NCI-H1930 (cell line): ENCODE measurements at places on chromosomes 3 and 15.

GRCh38 chr3:186775999-186776398 is 7.4 kb upstream of the EIF4A2 start:
- no peak for DNase-seq

DNA sequence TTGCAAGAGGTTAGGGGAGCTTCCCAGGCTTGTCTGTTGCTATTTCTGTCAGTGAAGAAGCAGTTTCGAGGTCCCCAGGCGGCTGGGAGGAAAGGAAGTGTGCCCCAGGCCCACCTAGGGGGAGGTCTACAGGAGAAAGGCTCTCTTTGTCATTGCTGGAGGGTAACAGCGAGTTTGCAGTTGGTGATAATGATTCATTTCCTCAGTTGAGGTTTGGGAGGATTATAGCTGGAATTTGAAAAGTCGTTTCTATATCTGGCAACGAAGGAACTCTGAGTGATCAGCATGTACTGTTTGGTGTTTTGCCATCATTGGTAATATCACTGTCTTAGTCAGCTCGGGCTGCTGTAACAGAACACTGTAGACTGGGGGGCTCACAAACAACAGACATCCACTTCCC is 65.5 kb upstream of the UBE3A start:
- DNase-seq, result no peak

DNA sequence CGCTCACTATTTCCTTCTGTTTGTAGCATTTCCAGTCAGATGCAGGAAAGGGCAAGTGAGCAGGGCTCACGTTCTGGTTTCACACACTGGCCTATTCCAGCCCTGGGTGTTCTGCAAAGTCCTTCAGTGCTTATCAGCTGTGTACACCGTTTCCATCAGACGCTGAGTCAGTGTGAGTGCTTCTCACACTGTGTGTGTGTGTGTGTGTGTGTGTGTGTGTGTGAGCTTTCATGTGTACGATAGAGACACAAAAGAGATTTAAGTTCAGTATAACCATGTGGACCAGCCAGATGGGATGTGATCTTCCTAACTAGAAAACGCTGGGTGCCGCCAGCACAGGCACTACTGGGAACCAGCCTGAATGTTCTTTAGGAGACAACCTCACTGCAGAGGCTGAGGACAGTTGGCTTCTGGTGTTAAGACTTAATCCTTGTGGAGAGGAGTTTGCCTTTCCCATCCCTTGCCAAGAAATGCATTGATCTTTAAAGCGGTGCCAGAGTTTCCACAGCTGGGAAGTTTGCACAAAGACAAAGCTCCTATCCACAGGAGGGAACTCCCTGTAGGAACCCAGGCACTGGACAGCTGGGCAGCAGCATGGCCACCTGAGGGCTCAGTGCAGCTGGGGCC is 3.9 kb upstream of the CHSY1 start:
- DNase-seq, result no peak

- peak; percentile 5 for DNase-seq
Measured at GRCh38 chr15:98799461-98800390, 151.4 kb downstream of the IGF1R start.

GRCh38 chr3:132164469-132165092 is 129.8 kb upstream of the CPNE4 start:
- DNase-seq, result no peak

- no peak for DNase-seq
Measured at GRCh38 chr15:97600190-97600589, 360.3 kb upstream of the ARRDC4 start.

- DNase-seq, result no peak
Measured at GRCh38 chr3:94173673-94174434, 111.0 kb downstream of the NSUN3 start.

DNA sequence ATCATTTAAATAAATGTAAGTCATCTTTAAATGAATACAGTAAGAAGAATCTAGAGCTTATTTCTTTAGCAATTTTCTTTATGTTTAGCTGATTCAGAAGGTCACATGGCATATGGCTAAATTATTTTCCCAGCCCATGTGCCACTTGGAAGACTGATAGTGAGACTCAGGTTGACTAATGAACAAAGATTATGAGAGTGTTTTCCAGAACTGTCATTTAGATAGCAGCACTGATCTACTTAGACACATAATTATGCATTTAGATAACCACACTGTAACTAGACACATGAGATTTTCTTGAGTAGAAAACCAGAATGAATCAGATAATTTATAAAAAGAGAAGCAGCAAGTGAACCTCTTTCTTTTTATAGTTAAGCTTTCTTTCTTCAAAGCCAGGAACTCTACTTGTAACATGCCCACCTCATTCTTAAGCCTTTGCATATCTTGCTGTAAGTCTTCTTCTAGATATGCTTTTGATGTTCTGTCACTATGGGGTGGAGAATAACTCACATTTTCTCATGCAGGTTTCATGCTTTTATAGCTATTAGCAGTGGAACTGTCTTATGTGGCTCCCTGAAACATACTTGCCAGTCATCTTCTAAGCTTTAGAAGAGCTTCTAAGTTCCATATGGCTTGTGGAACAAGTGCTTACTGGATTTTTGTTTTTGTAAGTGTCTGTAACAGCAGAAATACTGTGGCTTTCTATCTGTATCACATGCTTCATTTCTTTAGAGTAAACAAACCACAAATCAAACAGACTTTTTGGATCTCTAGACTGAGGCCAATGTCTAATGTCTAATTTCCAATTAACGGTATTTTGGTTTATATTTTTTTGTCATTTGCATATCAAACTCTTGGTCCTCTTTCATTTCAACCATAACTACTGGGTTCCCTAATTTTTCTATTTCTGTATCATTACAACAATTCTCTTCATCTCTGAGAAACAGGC is 101.4 kb downstream of the LMLN start:
- no peak for DNase-seq

GRCh38 chr15:36398212-36398611 is 181.2 kb upstream of the CDIN1 start:
- DNase-seq, result no peak

DNA sequence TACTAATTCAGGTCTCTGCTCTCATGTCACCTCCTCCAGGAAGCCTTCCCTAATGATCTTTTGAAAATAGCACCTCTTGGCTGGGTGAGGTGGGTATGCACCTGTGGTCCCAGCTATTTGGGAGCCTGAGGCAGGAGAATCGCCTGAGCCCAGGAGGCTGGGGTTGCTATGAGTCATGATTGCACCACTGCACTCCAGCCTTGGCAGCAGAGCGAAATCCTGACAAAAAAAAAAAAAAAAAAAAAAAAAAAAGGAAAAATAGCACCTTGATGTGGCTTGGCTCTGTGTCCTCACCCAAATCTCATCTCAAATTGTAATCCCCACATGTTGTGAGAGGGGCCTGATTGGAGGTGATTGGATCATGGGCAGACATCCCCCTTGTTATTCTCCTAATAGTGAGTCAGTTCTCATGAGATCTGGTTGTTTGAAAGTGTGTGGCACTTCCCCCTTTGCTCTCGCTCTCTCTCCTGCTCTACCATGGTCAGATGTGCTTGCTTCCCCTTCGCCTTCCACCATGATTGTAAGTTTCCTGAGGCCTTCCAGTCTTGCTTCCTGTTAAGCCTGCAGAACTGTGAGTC is 11.2 kb upstream of the RNU6-1 start:
- DNase-seq, result no peak

DNA sequence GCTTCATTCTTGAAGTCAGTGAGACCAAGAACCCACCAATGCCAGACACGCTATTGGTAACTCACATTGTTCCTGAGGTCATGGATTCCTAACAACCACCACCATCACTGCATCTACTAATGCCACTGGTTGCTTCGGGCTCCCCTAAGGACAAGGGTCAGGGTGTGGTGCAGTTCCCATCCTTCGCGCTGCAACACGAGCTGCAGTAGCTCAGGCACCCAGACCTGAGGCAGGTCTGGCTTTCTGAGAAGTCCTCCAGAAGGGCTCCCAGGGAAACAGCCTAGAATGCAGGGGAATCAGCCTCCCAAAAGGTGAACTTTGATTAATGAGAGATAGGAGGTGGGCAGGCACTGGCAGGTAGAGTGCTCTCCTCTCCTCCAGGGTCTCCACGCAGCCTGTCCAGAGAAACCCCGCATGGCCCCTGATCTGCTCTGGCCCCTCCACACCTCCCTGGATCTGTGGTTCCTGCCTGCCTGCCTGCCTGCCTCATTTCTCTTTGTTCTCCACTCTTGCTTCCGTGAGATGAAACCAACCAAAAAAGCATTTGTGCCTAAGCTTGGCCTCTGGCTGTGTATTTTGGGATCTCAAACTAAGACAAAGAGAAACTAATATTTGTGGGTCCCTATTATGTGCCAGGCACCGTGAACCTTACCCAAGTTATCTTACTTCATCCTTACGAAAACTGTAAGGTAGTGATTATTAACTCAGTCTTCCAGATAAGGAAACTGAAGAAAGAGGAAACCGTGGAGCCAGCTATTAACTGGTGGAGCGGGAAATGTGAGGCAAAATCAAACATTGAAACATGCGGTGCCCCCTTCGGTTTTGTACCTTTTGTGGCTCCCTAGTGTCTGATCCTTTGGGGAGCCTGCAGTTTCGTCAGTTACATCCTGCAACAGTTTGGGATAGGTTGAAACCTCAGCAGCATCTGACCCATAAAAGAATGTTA is 43.9 kb upstream of the USP3 start:
- no peak for DNase-seq

DNA sequence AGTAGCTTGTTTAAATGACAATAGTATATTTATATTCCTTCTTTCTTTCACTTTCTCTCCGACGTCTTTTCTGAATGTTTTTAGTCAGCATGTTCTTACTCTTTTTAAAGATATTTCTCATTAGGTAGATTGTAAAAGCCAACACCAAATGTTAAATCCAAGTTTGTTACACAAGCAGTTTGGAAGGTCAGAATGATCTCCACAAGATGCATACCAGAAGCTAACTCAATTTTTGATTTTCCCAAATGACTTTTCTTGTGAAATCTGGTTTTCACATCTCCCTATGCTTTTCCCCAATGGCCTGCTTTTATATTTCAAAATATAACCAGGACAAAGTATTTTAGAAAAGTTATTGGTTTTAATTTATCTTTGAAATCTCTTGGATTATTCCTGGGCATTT is 49.7 kb upstream of the TPRG1 start:
- DNase-seq, result no peak

DNA sequence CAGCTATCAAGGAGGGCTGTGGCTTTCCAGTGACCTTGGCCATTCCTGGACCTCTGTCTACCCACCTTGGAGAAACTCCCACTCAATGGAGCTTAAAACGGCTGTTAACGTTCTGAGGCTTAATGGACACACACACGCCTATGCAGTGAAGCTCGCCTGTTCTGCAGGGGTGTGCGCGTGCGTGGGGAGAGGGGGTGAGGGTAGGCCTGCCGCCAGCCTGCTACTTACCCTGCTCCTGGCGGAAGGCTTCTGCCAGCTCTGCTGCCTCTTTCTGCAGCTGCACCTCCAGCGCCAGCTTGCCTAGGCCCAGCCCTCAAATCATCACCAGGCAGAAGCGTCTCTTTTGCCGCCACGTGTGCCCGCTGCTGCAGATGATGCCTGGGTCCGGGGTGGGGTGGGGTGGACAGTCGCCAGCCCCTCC is 23.2 kb upstream of the PARL start:
- DNase-seq, result no peak

DNA sequence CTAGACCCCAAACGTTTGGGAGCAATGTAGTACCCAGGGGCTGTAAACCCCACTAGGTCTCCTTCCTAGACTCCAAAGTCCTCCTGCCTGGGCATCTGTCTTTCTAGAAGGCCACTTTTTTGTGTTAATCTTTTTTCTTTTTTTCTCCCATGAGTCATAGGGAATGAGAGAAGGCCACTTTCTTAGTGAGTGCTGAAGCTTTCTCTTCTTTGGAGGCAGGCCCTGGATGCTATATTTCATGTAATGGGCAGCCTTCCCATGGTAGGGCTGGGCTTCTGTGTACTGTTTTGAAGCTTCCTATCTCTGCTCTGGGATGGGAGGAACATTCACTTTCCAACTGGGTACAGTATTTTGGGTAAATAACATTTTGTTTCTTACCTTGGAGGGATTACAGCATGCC is 15.2 kb upstream of the RTP2 start:
- no peak for DNase-seq

DNA sequence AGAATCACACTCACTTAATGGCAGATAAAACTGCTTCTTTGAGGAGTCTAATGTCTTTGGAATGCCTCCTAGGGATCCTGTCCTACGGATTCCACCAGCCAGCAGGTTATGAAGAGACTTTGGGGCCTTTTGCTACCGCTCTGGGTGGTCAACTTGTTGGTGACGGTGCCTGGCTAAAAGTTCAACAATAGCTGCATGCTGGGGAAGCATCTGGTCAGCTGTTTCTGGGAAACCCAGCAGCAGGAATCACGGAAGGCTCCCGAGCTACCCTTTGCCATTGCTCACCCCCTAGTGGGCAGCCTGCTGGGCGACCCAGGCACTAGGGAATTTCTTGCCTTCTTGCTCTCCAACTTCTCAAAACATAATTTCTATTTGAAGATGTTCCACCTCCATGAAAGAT is 263.3 kb downstream of the NEK10 start:
- DNase-seq, result no peak

DNA sequence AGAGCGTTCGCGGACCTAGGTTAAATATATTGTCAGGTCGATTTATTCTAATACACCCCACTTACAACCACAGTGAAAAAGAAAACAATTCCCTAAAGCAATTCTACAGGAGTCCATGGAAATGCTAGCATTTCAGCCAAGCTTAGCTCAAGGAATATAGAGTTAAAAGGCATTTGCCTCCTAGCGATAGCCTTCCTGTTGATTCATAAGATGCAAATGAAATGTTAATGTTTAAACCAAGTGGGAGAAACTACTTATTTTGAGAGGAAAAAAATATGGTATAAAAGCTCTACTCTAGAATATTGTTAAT is 1.7 kb upstream of the ALCAM start:
- DNase-seq, result no peak

DNA sequence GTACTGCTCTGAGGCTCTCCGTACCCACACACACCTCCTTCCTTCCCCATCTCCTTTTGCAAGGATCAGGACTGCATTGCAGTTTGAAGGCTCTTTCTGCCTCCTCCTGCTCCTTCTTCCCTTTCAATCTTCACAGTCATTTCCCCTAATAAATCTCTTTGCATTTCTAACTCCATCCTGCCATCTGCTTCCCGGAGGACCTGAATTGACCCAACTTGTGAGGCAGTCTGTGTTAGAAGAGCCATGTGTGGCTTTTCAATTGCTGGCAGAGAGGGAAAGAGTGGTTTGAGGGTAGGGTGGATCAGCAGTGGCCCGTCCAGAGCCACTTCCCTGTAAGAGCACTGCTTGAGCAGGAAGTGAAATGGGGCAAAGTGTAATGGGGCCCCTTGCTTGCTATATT is 35.8 kb downstream of the ANAPC13 start:
- DNase-seq, result no peak
